Stimulated activated CD4-positive, alpha-beta T cell treated with anti-CD3 and anti-CD28 coated beads, Interleukin-12 subunit alpha, Interleukin-12 subunit beta, amount 100 ng/mL, for 4 hours (primary cell): ENCODE measurements at places on chromosomes 3 and 15.
A peak's percentile ranks its signal among the peaks of the same experiment; 100 is the strongest.

DNA sequence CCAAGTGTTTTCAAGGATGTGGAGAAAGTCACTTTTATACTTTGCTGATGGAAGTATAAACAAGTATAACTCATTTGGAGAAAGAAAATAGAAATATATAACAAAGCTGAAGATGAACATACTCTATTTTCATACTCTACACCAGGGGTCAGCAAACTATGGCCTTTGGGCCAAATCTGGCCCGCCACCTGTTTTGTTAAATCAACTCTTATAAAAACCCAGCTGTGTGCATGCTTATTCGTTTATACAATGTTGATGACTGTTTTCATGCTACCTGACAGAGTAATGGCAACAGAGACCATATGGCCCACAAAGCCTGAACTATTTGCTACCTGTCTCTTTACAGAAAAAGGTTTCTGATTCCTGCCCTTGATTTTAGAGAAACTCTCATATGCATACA lies 124.0 kb downstream of the NR1D2 start:
- DNase-seq = no peak

DNA sequence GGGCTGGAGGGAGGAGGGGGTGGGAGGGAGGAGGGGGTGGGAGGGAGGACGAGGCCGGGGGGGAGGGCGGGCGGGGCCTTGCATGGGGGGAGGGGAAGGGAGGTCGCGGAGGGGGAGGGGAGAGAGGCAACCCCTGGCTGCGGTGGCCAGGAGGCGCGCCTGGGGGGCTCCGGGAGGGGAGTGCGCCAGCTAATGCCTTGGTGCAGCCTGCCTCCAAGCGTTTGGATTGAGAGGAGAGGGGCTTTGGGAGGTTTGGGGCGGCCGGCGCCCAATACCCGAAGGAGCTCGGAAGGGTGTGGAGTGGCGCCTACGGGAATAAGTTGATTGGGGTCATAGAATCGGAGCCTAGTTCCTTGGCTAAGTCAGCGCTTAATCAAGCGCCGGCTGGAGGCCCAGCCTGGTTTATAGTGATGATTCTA lies 557 bp downstream of the TFG start:
- DNase-seq = peak; percentile 33

- DNase-seq = no peak
Observed at GRCh38 chr3:169285057-169286033, 378.2 kb downstream of the MECOM start.

- no peak for DNase-seq
Observed at GRCh38 chr15:74511583-74511982, 29.4 kb upstream of the ARID3B start.

DNA sequence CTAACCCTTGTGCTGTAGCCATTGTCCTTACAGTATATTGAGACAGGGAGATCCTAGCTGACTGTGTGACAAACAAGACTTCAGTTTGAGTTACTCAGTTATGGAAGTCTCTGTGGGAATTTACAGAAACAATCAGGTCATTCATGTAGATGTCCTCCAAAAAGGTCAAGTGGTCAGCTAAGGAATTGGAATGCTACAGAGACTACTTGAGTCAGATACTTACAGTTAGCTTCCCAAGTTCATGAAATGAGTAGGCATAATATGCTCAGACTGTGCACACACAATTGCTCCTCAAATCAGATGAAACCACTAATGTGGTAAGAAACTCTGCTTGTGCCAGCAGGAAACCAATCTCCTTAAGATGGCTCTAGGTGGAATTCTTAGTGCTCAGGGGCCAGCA lies 985.7 kb downstream of the NSUN3 start:
- no peak for DNase-seq

GRCh38 chr3:179713643-179714090 lies 60.8 kb downstream of the USP13 start:
- no peak for DNase-seq
